ENCODE measurements at places on chromosomes 11 and 22. TPM values are rescaled to one million over a fixed set of nuclear protein-coding genes. Genes with fewer than 3 reads are reported as not detected.
A peak's percentile ranks its signal among the peaks of the same experiment; 100 is the strongest.

Gene SCUBE2
- total RNA-seq = 1.1 TPM

Gene MS4A4A
- 7.9 TPM for total RNA-seq

Gene PMM1
- total RNA-seq = 12.5 TPM

Gene PSMA1
- total RNA-seq = 42.5 TPM

Gene OR51B2
- total RNA-seq = not detected

Gene E2F8
- 0.96 TPM for total RNA-seq

Gene CRYBB1
- total RNA-seq = 7.3 TPM

Gene SLC1A2
- total RNA-seq = 0.32 TPM

Gene MS4A6A
- total RNA-seq = 35.0 TPM

DNA sequence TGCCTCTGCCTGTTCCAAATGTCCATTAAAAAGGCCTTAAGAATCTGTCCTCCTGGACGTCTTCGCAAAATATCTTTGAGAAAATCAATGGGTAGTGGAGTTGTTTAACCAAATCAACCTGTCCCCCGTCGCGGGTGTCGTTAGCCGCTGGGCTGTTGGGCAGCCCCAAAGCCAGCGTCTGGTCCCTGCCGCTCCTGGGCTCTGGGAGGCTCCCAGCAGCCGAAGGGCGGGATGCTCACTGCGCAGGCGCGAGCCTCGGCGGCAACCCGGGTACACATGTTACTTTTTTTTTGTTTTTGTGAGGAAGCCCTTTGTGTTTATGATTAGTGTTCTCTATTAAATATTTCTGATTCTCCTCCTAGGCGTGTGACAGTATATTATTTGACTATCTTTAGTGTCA is 12.6 kb downstream of the MMP10 start:
- H3K4me3 ChIP-seq = no peak overlapping the region
- no peaks in the 10 kb centered on the region for H3K4me1 ChIP-seq
- H3K36me3 ChIP-seq = no peaks in the 10 kb centered on the region

GRCh38 chr22:49771266-49772065 is 56.2 kb downstream of the BRD1 start:
- no peak overlapping the region for H3K27ac ChIP-seq
- no peak for DNase-seq
- peaks cover 43% of the 10 kb centered on the region for H3K36me3 ChIP-seq

- H3K4me1 ChIP-seq = no peaks in the 10 kb centered on the region
- no peaks in the 10 kb centered on the region for H3K36me3 ChIP-seq
- no peak overlapping the region for H3K27ac ChIP-seq
- no peak for DNase-seq
- no peak overlapping the region for H3K4me3 ChIP-seq
Measured at GRCh38 chr11:122917311-122917710, 34.8 kb downstream of the JHY start.

GRCh38 chr11:125071435-125071834 is 8.3 kb downstream of the SLC37A2 start:
- no peaks in the 10 kb centered on the region for H3K4me1 ChIP-seq
- no peaks in the 10 kb centered on the region for H3K27me3 ChIP-seq
- H3K27ac ChIP-seq = peak overlapping the region; percentile 3
- no peak overlapping the region for H3K4me3 ChIP-seq

- no peak overlapping the region for H3K27ac ChIP-seq
- DNase-seq = no peak
- H3K36me3 ChIP-seq = no peaks in the 10 kb centered on the region
- H3K27me3 ChIP-seq = no peaks in the 10 kb centered on the region
- H3K4me3 ChIP-seq = no peak overlapping the region
- H3K4me1 ChIP-seq = peaks cover 16% of the 10 kb centered on the region
Measured at GRCh38 chr11:66324664-66325063, 7.8 kb upstream of the CD248 start.

GRCh38 chr22:37147186-37147990 is 2.3 kb downstream of the IL2RB start:
- no peaks in the 10 kb centered on the region for H3K27me3 ChIP-seq
- no peak overlapping the region for H3K4me3 ChIP-seq
- no peaks in the 10 kb centered on the region for H3K36me3 ChIP-seq
- DNase-seq = no peak
- no peaks in the 10 kb centered on the region for H3K4me1 ChIP-seq

DNA sequence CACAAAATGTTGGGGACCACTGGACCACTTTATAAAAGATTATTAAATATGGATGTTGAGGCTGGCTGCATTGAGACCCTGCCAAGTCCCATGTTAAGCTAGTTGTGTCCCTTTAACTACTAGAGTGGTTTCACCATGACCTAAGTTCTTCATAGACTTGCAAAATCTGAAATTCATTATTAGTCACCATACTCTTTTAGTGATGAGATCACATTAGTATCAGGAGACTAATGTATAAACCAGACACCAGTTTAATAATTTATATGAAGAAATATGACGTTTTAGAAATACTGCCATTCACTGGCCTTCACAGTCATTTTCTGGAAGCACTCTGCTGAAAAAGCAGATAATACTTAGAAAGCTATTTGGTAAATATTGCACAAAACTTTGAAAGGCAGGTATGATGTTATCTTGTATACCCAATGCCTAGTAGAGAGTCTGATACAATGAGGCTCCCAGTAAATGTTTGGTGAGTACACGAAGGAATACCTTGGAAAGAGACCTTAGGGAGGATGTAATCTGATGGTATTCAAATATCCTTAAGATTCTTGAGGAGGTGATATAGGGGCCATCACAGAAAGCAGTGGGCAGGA is 728.2 kb upstream of the ANO5 start:
- no peaks in the 10 kb centered on the region for H3K27me3 ChIP-seq
- H3K36me3 ChIP-seq = no peaks in the 10 kb centered on the region
- H3K4me1 ChIP-seq = no peaks in the 10 kb centered on the region
- H3K4me3 ChIP-seq = no peak overlapping the region
- no peak for DNase-seq

DNA sequence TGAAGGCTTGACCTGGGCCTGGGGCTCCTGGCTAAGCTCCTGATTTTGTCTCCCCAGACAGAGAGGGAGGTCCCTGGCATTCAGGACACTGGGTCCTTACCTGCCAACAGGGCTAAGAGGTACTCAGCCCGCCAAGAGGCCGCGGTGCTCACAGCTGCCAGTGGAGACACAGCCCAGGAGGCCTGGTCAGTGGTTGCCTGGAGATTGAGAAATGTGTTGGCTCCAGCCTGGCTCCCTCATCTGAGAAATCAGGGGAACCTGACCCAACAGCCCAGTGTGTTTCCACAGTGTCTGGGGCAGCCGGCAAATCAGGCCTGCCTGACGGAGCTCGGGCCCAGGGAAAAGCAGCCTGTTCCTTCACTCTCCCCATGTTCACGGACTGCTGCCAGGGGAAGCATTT is 79.4 kb upstream of the NAV2 start:
- H3K4me3 ChIP-seq = peak overlapping the region; percentile 23
- peak; percentile 91 for DNase-seq
- H3K27ac ChIP-seq = peak overlapping the region; percentile 89
- no peaks in the 10 kb centered on the region for H3K36me3 ChIP-seq

GRCh38 chr11:128515826-128516778 is 71.3 kb downstream of the ETS1 start:
- no peak overlapping the region for H3K27ac ChIP-seq
- DNase-seq = no peak
- H3K27me3 ChIP-seq = no peaks in the 10 kb centered on the region
- peaks cover 55% of the 10 kb centered on the region for H3K4me1 ChIP-seq
- peak overlapping the region; percentile 84 for H3K4me3 ChIP-seq
- no peaks in the 10 kb centered on the region for H3K36me3 ChIP-seq

GRCh38 chr22:36510966-36511881 is 4.4 kb upstream of the FOXRED2 start:
- DNase-seq = no peak
- no peak overlapping the region for H3K27ac ChIP-seq
- H3K4me1 ChIP-seq = peaks cover 6% of the 10 kb centered on the region
- H3K4me3 ChIP-seq = no peak overlapping the region
- no peaks in the 10 kb centered on the region for H3K27me3 ChIP-seq

GRCh38 chr11:69715446-69715845 is 11.6 kb upstream of the FGF19 start:
- H3K4me3 ChIP-seq = no peak overlapping the region
- no peaks in the 10 kb centered on the region for H3K27me3 ChIP-seq
- H3K4me1 ChIP-seq = no peaks in the 10 kb centered on the region

- no peaks in the 10 kb centered on the region for H3K27me3 ChIP-seq
- H3K4me1 ChIP-seq = no peaks in the 10 kb centered on the region
- no peak for DNase-seq
- no peak overlapping the region for H3K27ac ChIP-seq
Measured at GRCh38 chr11:59218893-59219292, 6.2 kb upstream of the MPEG1 start.

DNA sequence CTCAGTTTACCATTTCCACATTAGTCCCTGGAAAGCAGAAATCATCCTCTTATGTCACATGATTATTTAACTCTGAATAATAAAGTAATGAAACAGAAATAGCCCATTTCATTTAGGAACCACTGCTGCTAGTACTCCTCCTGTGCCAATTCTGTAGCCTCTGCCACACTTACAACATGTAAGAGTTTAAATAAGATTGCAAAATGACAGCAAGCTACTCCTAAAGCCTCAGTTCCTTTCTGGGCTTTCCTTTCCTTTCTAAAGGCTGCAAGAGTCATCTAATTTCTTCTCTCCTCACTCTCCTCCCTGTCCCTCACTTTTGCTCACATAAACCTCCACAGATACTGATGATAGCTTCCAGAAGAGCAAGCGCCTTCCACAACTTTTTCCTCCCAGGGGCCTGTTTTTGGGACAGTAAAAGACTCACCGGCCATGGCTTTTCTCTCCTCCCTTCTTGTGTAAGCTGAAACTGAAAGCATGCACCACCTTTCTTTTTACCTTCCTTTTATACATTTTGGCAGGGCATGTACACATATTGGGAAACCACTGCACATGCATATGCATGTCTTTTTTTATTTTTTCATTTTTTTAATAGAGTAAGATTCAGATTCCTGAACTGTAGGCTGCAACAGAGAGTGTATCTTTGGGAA is 38.5 kb downstream of the CARD18 start:
- DNase-seq = no peak
- no peak overlapping the region for H3K4me3 ChIP-seq
- no peak overlapping the region for H3K27ac ChIP-seq
- no peaks in the 10 kb centered on the region for H3K36me3 ChIP-seq
- no peaks in the 10 kb centered on the region for H3K4me1 ChIP-seq

DNA sequence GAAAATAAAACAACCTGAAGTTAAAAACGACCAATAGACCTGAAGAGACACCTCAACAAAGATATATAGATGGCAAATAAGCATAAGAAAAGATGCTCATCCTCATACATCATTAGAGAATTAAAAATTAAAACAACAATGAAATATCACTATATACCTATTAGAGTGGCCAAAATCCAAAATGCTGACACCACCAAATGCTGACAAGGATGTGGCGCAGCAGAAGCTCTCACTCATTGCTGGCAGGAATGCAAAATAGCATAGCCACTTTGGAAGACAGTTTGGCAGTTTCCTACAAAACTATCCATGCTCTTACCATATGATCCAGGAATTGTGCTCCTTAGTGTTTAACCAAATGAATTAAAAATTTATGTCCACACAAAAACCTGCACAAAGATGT is 55.0 kb upstream of the APOA1 start:
- no peaks in the 10 kb centered on the region for H3K4me1 ChIP-seq
- no peaks in the 10 kb centered on the region for H3K27me3 ChIP-seq
- H3K4me3 ChIP-seq = no peak overlapping the region
- H3K36me3 ChIP-seq = peaks cover 9% of the 10 kb centered on the region
- DNase-seq = no peak

DNA sequence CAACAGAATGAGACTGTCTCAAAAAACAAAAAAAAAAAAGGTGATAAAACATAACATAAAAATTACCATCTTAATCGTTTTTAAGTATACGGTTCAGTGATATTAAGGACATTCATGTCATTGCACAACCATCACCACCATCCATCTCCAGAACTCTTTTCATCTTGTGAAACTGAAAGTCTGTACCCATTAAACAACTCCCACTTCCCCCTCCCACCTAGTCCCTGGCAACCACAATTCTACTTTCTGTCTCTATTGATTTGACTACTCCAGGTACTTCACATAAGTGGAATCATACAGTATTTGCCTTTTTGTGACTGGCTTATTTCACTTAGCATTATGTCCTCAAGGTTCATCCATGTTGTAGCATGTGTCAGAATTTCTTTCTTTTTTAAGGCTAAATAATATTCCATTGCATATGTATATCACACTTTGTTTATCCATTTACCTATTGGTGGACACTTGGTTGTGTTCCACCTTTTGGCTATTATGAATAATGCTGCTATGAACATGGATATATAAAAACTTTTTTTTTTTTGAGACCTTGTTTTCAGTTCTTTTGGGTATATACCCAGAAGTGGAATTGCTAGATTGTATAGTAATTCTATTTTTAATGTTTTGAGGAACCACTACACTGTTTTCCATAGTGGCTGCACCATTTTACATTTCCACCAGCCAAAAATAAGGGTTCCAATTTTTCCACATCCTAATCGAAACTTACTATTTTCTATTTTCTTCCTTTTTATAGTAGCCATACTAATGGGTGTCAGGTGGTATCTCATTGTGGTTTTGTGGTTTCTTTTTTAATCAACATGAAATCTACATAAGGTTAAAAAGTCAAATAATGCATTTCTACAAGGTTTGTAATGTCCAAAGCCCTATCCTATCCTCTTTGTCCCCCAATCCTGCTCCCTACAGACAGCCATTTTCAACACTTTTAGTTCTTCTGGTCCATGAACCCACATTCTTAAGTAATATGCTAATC is 23.4 kb upstream of the PIK3C2A start:
- H3K4me1 ChIP-seq = no peaks in the 10 kb centered on the region
- H3K36me3 ChIP-seq = no peaks in the 10 kb centered on the region
- no peak for DNase-seq
- no peak overlapping the region for H3K27ac ChIP-seq
- H3K27me3 ChIP-seq = no peaks in the 10 kb centered on the region
- no peak overlapping the region for H3K4me3 ChIP-seq

GRCh38 chr11:695288-695537 is 191 bp upstream of the DEAF1 start:
- no peak for DNase-seq
- peak overlapping the region; percentile 100 for H3K27ac ChIP-seq
- H3K4me1 ChIP-seq = peaks cover 14% of the 10 kb centered on the region

DNA sequence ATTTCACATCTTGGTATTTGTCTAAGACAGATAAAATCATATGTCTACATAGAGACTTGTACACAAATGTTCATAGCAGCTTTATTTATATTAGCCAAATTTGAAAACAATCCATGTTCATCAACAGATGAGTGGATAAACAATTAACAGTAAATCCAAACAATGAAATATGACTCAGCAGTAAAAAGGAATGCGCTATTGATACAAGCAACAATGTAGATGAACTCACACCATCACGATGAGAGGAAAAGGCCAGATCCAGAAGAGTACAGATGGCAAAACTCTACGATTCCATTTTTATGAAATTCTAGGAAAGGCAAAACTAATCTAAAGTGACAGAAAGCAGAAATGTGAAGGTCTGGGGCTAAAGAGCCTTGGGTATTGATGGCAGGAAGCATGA is 384.3 kb downstream of the NTM start:
- H3K4me1 ChIP-seq = no peaks in the 10 kb centered on the region
- DNase-seq = no peak
- no peak overlapping the region for H3K27ac ChIP-seq
- no peaks in the 10 kb centered on the region for H3K27me3 ChIP-seq
- H3K4me3 ChIP-seq = no peak overlapping the region
- no peaks in the 10 kb centered on the region for H3K36me3 ChIP-seq

- peak overlapping the region; percentile 94 for H3K27ac ChIP-seq
- no peaks in the 10 kb centered on the region for H3K27me3 ChIP-seq
- DNase-seq = no peak
- peak overlapping the region; percentile 6 for H3K4me3 ChIP-seq
- peaks cover 53% of the 10 kb centered on the region for H3K4me1 ChIP-seq
Measured at GRCh38 chr11:66011239-66011784, 496 bp upstream of the CST6 start.
